Kidney (tissue), 22 donors: ENCODE measurements at places on chromosomes 7 and 10. TPM values are rescaled to one million over a fixed set of nuclear protein-coding genes. Genes with fewer than 3 reads are reported as not detected.

The ADCY1 gene
- 2.9 TPM for polyA plus RNA-seq

The SPDYE2B gene
- polyA plus RNA-seq = not detected

The OR2A42 gene
- polyA plus RNA-seq = 0.13 TPM

The DKK1 gene
- not detected for polyA plus RNA-seq

The LIPJ gene
- not detected for polyA plus RNA-seq

The FAM221A gene
- 8.7 TPM for polyA plus RNA-seq

The ATP6V0E2 gene
- 138 TPM for polyA plus RNA-seq

The ZCWPW1 gene
- 7.9 TPM for polyA plus RNA-seq

The CRHR2 gene
- polyA plus RNA-seq = not detected
